ENCODE measurements at places on chromosomes 4 and X.

DNA sequence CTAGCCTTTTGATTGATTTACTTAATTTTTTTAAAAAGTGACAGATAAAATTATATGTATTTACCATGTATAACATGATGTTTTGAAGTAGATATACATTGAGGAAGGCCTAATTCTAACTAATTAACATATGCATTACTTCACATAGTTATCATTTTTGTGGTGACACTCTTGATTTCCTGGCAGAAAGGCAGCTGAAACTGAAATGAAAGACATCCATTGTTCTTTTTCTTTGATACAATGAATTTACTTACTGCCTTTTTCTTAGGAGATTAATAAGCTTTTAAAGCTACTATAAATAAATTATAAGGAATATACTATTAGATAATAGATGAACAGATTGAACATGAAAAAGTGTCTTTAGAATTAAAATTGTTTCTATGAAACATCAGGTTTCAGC lies 26.7 kb downstream of the ANKRD50 start:
- DNase-seq = no peak

- DNase-seq = no peak
Observed at GRCh38 chr4:7705062-7705461, 234.6 kb downstream of the AFAP1 start.

DNA sequence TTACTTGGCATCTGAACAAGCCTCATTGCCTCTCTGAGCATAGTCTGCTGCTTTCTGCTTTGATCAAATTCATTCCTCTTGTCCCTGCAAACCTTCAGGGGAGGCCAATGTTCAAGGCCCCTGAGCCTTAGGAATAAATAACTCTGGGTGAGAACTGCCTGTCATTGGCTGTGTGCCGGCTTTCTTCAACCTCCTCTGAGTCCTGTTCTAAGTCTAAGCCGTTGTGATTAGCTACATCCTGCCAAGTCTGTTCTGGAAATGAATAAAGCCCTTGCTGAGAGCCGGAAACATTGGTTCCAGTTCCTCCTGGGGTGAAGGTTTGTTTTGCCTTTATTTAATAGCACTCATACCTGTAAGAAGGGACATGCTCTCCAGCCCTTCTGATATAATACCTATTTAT lies 13.8 kb downstream of the RNF4 start:
- no peak for DNase-seq

- no peak for DNase-seq
Observed at GRCh38 chrX:56114437-56114787, 117.7 kb upstream of the KLF8 start.

DNA sequence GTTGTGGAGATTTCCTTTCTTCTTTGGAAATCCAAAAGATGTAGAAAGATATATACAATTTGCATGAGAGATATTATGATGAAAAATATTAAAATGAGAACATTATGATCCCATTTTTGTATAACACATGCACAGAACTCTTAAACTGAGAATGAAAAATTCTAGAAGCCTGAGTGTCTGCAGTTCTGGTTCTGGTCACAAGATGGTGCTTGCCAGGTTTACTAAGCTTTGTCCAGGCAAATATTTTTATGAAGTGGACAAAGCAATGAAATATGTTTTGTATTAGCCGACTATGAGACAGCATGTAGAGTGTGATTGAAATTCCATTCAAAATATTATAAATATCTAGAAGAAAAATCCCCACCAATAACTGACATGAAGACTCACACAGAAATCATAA lies 2.2 kb downstream of the PWWP3B start:
- no peak for DNase-seq

GRCh38 chr4:146155152-146155724 lies 20.3 kb upstream of the LSM6 start:
- DNase-seq = no peak

DNA sequence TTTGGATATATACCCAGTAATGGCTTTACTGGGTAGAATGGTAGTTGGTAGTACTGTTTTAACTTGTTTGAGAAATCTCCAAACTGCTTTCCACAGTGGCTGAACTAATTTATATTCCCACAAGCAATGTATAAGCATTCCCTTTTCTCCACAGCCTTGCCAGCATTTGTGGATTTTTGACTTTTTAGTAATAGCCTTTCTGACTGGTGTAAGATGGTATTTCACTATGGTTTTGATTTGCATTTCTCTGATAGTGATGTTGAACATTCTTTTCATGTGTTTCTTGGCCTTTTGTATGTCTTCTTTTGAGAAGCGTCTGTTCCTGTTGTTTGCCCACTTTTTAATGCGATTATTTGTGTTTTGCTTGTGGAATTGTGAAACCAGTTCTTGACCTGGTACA lies 290.5 kb downstream of the BMPR1B start:
- DNase-seq = no peak

GRCh38 chrX:23436875-23437274 lies 102.2 kb downstream of the PTCHD1 start:
- DNase-seq = no peak

- DNase-seq = no peak
Observed at GRCh38 chr4:153140294-153140693, 63.9 kb upstream of the TRIM2 start.

DNA sequence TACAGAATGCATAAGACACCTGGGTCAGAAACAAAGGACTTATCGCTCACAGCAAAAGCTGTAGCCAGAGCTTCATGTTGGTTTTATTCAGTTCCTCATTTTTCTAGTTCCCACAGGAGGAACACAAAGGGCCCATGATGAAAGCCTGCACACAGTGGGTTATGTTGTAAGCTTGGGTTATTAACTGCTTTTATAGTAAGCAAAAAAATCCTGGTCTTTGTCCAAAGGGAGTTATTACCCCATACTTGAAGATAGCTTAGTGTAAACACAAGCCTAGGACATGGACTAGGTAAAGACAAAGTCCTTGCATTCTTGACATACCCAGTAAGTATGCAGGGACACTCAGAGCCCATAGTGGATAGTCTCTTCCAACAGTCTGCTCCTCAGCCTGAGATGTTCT lies 11.7 kb downstream of the BBS12 start:
- DNase-seq = no peak

DNA sequence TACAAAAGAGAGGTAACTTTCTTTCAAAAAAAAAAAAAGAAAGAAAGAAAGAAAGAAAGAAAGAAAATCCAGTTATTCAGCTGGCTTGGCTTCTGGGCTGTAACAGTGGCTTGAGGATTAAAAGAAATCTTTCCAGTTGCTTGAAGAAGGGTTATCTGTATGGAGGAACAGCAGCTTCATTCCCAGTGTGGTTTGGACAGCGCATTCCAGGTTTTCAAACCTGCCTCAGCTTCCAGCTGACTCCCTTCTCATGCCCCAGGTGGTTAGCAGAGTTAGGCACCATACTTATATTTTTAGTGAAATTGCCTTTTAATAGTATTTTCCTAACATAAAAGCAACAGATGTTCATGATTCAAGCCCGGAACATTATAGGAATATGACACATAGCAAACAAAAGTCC lies 48.6 kb downstream of the TMEM164 start:
- DNase-seq = no peak

- DNase-seq = no peak
Observed at GRCh38 chr4:147822128-147822527, 90.2 kb downstream of the ARHGAP10 start.

DNA sequence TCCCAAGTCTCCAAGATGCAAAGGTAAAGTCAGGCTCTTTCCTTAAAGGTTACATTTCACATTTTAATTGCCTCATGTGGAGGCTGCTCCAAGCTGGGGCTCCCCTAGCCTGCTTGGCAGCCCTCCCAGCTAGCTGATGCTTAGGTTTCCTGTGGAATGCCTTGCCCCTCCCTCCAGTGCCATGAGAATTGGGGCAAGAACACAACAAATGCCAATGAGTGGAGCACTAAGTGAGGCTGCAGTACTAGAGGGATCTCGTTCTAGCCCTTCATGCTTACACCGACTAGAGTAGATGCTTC lies 597.7 kb downstream of the MID1IP1 start:
- no peak for DNase-seq

DNA sequence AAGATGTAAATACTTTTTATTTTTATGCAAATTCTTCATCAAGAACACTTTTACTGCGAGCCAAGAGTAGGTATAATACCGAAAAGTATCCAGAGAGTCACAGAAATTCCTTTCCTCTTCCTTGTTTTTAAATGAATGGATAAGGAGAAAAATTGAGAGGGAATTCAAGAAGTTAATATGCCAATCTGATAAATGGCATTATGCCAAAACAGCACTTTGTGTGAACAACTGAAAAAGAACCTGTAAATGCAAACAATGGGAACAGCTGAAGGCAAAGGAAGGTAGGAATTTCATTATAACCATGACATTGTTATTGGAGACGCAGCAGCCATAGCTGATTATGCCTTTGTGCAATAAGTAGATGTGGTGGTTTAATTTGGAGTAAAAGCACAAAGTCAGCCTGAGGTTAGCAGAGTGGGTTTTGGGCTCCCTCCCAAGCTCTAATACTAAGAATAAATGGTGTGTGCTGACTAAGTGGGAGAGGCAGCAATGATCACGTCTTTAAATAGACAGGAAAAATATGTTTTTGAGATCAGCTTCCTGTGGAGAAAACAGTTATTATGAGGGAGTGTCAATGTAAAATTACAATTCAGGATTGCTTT lies 209.8 kb upstream of the NDST4 start:
- no peak for DNase-seq

DNA sequence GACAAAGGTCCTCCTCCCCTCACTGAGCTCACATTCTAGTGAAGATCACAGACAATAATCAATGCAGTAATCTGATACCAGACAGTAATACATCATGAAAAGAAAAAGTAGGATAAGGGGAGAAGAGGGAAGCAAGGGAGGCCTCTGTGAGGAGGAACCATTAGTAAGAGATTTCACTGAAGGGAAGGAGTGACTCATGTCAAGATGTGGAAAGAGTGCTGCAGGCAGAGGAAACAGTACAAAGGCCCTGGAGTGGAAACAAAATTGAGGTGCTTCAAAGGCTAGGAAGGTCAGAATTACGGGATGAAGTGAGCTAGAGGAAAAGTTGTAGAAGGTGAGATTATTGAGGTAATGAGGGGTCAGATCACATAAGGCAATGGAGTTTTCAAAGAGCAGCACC lies 38.1 kb downstream of the LAMTOR3 start:
- no peak for DNase-seq

DNA sequence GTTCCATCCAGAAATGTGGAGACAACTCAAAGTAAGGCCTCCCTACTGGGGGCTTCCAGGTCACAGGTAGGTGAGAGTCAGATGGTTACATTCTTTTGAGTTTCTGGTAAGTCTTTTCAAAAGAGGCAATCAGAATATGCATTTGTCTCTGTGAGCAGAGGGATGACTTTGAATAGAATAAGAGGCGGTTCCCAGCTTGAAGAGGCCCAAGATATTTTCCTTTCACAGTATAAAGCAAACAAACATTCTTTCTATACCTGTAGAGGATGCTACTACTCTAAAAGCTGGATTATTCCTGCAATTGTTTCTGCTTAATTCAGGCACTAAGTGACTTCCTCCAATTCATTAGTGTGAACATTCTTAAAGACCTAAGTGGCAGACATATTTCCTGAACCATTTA lies 44.4 kb downstream of the DIAPH2 start:
- no peak for DNase-seq

DNA sequence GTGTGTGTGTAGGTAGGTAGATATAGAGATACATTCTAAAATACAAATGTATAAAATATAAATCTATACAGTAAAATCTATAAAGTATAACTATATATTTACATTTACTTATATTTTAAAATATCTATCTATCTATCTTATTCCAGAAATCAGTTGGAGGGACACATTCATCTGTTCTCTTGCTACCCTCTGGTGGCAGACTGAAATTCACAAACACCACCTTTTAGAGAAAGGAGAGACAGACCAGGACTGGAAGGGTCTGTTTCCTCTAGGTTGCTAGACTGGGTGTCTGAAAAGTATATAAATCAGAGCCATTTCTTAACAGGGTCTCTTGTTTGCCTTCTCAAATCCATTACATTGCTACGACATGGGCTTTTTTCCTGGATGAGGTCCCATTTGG lies 343.0 kb downstream of the OPHN1 start:
- no peak for DNase-seq

DNA sequence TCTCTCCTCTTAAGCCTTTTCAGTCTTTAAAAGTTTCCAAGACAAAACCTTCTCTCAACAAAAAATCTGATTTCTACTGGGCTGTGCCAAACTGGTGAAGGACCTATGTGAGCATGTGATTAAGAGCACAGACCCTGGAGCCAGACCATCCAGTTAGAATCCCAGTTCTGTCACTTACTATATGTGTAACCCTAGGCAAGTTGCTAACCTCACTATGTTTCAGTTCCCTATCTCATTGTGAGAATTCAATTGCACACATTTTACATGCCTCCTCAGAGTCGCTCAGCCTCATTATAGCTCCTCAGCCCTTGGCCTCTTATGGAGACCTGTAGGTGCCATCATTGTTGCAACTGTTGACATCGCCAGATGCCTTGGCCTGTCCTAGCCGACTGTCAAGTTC lies 54.1 kb upstream of the VEGFD start:
- no peak for DNase-seq

- DNase-seq = no peak
Observed at GRCh38 chr4:26573389-26573794, 10.5 kb upstream of the TBC1D19 start.

DNA sequence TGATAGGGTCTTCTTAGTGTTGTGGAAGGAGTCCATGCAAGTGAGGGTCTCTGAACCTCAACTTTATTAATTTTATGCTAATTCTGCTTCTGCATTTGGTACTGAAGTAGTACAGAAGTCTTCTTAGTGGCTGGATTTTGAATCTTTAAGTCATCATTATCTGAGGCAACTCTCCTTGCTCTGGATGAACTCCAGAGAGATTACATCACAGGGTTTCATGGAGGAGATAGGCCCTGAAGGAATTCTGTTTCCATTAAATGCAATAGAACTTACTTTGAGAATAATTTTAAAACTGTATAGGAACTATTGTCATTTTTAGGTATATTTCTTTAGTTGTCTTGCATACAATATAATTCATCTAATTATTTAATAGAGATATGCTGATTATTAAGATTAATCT lies 451.2 kb downstream of the FAT4 start:
- no peak for DNase-seq

Measured in right forelimb (tissue), 1 donor.